ENCODE measurements at places on chromosomes 12 and 14. TPM values are rescaled to one million over a fixed set of nuclear protein-coding genes. Genes with fewer than 3 reads are reported as not detected.

PTPRB gene
- 2.5 TPM for total RNA-seq

SERPINA12 gene
- total RNA-seq, result not detected

EPS8 gene
- 39.0 TPM for total RNA-seq

SERPINA1 gene
- total RNA-seq, result 0.98 TPM

BMAL2 gene
- 12.1 TPM for total RNA-seq

RAP1B gene
- total RNA-seq, result 216 TPM

NGB gene
- not detected for total RNA-seq

GPR33 gene
- not detected for total RNA-seq

TGFB3 gene
- total RNA-seq, result 31.1 TPM

HOTAIR gene
- not detected for total RNA-seq

SIX1 gene
- 0.20 TPM for total RNA-seq

GRIP1 gene
- 12.6 TPM for total RNA-seq

KLRD1 gene
- total RNA-seq, result 0.45 TPM

LHX5 gene
- total RNA-seq, result not detected

CD4 gene
- 0.72 TPM for total RNA-seq

CLECL1 gene
- total RNA-seq, result not detected

INHBC gene
- total RNA-seq, result not detected

TUNAR gene
- total RNA-seq, result 0.50 TPM

ANO4 gene
- 41.3 TPM for total RNA-seq

KRT74 gene
- not detected for total RNA-seq

Measured in astrocyte (in vitro differentiated cells and primary cell).